ENCODE measurements at places on chromosomes 5 and 9. TPM values are rescaled to one million over a fixed set of nuclear protein-coding genes. Genes with fewer than 3 reads are reported as not detected.

GRCh38 chr5:126394211-126394788 lies 28.9 kb upstream of the GRAMD2B start:
- H3K27me3 ChIP-seq: no peaks in the 10 kb centered on the region
- no peaks in the 10 kb centered on the region for H3K36me3 ChIP-seq
- DNase-seq: no peak
- H3K27ac ChIP-seq: no peak overlapping the region
- no peak overlapping the region for H3K4me3 ChIP-seq

DNA sequence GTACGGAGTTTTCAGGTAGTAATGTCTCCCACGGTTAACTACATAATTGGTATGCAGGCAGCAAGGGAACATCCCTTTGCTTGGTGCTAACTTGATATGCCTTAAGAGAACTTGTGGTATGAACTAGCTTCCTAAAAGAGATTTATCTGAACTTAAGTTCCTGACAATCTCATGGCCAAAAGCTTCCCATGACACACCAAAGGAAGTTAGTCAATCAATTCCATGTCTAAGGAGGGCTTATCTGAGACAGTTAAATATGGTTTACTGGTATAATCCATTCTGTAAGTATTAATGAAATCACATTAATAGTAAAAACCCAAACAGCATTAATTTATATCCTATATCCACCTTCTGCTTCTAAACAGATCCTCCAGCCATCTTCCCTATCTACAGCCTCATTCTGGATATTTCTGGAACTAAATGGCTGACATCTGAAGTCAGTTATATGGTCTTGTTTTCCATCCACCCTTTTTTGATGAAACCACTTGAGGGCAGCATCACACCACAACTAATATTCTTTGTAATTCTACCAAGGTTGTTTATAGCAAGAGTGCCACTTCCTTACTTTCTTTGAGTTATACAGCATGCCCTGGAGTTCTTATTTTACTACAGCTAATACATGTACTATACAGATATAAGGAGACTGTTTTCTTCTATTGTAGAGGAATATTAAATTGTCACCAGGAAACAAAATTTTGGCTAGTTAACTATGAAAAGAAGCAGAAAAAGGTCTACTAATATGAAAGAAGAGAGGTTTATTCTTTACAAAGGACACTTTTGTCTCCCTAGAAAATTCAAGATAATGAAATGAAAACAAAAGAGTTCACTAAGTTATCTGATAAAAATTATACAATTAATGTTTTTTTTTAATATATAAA lies 34.7 kb downstream of the SHOC1 start:
- no peak for DNase-seq
- H3K36me3 ChIP-seq: no peaks in the 10 kb centered on the region
- H3K4me1 ChIP-seq: no peaks in the 10 kb centered on the region
- H3K27me3 ChIP-seq: no peaks in the 10 kb centered on the region

GRCh38 chr5:143086908-143087637 lies 316.4 kb downstream of the NR3C1 start:
- H3K27me3 ChIP-seq: no peaks in the 10 kb centered on the region
- no peaks in the 10 kb centered on the region for H3K4me1 ChIP-seq
- H3K4me3 ChIP-seq: no peak overlapping the region
- H3K27ac ChIP-seq: no peak overlapping the region
- no peak for DNase-seq
- H3K36me3 ChIP-seq: no peaks in the 10 kb centered on the region

GRCh38 chr9:71638627-71639026 lies 129.7 kb downstream of the CEMIP2 start:
- H3K27ac ChIP-seq: no peak overlapping the region
- no peaks in the 10 kb centered on the region for H3K27me3 ChIP-seq
- no peaks in the 10 kb centered on the region for H3K4me1 ChIP-seq
- no peak overlapping the region for H3K4me3 ChIP-seq
- peak; percentile 56 for DNase-seq
- no peaks in the 10 kb centered on the region for H3K36me3 ChIP-seq

DNA sequence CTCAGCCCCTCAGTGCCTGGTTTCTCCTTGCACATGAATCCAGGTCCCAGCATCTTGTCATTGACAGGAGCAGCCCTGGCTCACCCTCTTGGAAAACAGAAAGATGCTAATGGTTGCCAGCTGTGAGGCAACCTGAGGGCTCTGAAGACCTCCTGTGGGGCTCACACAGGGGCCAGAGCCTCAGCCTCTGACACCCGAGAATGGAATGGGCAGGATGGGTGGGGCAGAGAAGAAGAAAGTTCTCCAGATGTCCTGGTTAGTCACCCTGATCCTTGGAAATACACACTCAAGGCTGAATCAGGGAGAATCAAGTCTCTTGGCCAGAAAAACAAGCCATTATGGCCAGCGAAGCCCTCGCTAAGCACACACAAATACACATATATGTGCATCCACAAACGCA lies 32.3 kb upstream of the SPATA31E1 start:
- H3K27me3 ChIP-seq: no peaks in the 10 kb centered on the region
- H3K27ac ChIP-seq: no peak overlapping the region
- no peaks in the 10 kb centered on the region for H3K4me1 ChIP-seq
- DNase-seq: peak; percentile 38
- H3K36me3 ChIP-seq: no peaks in the 10 kb centered on the region

DNA sequence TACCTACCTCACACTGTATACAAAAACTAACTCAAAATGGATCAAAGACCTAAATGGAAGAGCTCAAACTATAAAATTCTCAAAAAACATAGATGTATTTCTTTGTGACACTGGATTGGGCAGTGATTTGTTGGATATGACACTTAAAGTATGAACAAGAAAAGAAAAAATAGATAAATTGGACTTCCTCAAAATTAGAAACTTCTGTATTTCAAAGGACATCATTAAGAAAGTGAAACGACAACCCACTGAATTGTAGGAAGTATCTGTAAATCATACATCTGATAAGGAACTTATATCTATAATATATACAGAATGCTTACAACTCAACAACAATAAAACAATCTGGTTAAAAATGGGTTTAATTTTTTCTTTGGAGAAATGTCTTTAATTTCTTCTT lies 96.7 kb downstream of the NRG2 start:
- no peak overlapping the region for H3K4me3 ChIP-seq
- H3K36me3 ChIP-seq: no peaks in the 10 kb centered on the region
- H3K27ac ChIP-seq: no peak overlapping the region
- no peaks in the 10 kb centered on the region for H3K27me3 ChIP-seq
- DNase-seq: no peak

- no peaks in the 10 kb centered on the region for H3K4me1 ChIP-seq
- H3K4me3 ChIP-seq: no peak overlapping the region
- peak overlapping the region; percentile 5 for H3K27ac ChIP-seq
- DNase-seq: peak; percentile 61
- no peaks in the 10 kb centered on the region for H3K36me3 ChIP-seq
Measured at GRCh38 chr9:93603906-93604326, 27.5 kb downstream of the PHF2 start.

- peak within 1 kb of the TSS; percentile 75 for H3K4me3 ChIP-seq
- peak; percentile 73 for DNase-seq
- no peaks in the 10 kb centered on the region for H3K27me3 ChIP-seq
- H3K27ac ChIP-seq: peak within 1 kb of the TSS; percentile 1
- H3K4me1 ChIP-seq: no peaks in the 10 kb centered on the region
Measured at GRCh38 chr5:50666261-50667022, at the start of gene PARP8. Gene PARP8 (plus strand): TSS chr5:50666637. CDS start chr5:50667096, 459 bp downstream.

DNA sequence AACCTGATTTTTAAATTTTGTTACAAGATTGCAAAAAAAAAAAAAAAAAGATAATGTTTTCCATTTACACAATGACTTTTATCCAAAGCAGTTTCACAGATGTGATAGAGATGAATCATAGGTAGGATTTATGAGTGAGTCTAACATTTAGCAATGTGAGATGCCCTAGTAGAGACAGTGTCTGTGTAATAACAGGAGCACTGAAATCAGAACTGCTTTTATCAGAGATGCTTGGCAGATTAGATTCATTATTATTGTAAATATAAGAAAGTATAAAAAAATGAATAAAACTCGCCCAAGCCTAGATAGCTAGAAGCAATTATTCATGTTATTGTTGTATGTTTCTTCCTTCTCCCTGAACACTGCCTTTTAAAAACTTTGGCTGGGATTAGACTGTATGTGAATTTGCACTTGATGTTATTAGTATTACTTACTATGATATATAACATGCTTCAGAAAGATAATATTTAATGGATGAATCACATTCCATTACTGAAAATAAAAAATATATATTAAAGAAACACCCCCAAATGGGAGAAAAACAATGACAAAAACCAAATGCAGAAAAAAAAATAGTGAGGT lies 567.3 kb upstream of the KLF4 start:
- no peak overlapping the region for H3K4me3 ChIP-seq
- DNase-seq: no peak

- no peak overlapping the region for H3K4me3 ChIP-seq
- no peak for DNase-seq
Measured at GRCh38 chr9:78130004-78130403, 98.4 kb upstream of the GNAQ start.

- DNase-seq: no peak
- no peaks in the 10 kb centered on the region for H3K27me3 ChIP-seq
- H3K36me3 ChIP-seq: no peaks in the 10 kb centered on the region
- H3K4me1 ChIP-seq: no peaks in the 10 kb centered on the region
- H3K27ac ChIP-seq: no peak overlapping the region
Measured at GRCh38 chr5:17816944-17817343, 182.7 kb downstream of the TAF11L14 start.

GRCh38 chr5:63128018-63128417 lies 549.4 kb downstream of the LRRC70 start:
- H3K4me3 ChIP-seq: no peak overlapping the region
- H3K27me3 ChIP-seq: no peaks in the 10 kb centered on the region
- no peak for DNase-seq
- H3K36me3 ChIP-seq: no peaks in the 10 kb centered on the region

DNA sequence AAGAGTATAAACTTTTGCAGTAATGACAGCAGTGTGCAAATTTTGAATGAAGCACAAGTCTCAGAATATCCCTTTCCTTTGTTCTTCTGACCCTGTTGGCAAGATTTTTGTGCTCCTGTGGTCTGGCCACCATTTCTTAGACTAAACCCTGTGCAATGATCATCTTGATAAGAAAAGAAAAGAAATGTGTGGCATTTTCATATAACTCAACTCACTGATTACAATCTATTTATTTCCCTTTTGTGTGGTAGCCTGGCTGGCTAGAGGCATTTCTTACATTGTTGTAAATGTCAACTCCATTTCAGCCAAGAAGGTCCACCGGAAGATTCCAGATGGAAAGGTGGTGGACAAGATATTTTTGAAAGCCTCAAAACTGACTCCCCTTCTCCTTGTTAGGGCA lies 41.9 kb downstream of the ADCY2 start:
- no peak overlapping the region for H3K4me3 ChIP-seq
- no peaks in the 10 kb centered on the region for H3K27me3 ChIP-seq
- no peaks in the 10 kb centered on the region for H3K4me1 ChIP-seq
- DNase-seq: no peak
- no peaks in the 10 kb centered on the region for H3K36me3 ChIP-seq
- H3K27ac ChIP-seq: no peak overlapping the region

DNA sequence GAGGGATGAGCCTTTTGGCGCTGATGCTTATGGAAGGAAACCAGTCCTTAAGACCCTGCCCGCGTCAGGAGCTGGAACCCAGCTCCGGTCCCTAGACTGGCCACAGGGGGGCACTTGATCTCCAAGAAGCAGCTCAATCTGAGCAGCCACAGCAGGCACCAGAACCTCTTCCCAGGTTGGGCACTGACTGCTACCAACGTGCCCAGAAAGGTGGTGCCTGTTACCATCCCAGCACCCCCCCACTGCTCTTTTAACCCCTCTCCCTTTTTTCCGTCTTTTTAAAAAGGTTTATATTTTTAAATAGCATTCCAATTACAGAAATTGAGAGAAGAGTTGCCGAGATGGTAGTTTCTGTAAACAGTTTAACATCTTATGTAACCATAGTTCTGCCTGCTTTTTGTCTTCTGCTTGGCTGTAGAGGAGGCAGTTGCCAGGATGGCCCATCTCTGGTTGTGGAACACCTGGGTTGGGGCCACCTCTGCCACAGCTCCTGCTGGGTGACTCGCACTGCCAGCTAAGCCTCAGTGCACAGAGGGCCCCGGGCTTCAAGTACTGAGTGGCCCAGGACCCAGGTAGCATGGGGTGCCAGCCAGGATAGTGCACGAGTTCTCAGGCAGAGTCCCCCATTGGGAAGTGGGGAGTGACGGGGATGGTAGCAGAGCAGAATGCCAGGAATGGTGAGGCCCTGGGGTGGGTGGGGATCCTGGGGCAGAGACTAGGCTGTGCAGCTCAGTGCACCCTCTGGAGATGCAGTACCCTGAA lies 62.8 kb downstream of the PFDN1 start:
- no peaks in the 10 kb centered on the region for H3K4me1 ChIP-seq
- peak; percentile 87 for DNase-seq
- no peak overlapping the region for H3K4me3 ChIP-seq
- no peaks in the 10 kb centered on the region for H3K27me3 ChIP-seq
- no peaks in the 10 kb centered on the region for H3K36me3 ChIP-seq

DNA sequence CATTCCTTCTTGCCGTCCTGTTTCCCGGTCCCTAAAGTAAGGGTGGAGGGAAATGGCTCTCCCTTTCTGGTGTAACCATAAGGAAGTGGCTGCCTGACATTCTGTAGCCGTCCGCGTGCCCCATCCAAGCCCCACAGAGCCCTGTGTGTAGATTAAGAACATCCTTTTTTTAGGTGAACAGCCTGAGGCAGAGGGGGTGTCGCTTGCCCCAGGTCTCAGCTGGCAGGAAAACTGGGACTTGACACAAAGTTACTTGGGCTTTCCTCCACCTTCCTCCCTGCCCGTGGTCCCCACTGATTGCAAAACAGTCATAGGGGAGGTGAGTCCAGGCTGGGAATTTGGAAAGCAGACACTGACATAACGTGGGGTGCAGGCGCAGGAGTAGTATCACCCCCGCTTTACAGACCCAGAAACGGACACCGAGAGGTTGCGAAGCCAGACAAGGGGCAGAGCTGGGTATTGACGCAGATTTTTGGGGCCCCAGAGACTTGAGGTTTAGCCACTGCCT lies 22.8 kb downstream of the C9orf50 start:
- no peak overlapping the region for H3K27ac ChIP-seq
- no peaks in the 10 kb centered on the region for H3K4me1 ChIP-seq
- H3K27me3 ChIP-seq: no peaks in the 10 kb centered on the region
- H3K4me3 ChIP-seq: no peak overlapping the region
- DNase-seq: no peak

DNA sequence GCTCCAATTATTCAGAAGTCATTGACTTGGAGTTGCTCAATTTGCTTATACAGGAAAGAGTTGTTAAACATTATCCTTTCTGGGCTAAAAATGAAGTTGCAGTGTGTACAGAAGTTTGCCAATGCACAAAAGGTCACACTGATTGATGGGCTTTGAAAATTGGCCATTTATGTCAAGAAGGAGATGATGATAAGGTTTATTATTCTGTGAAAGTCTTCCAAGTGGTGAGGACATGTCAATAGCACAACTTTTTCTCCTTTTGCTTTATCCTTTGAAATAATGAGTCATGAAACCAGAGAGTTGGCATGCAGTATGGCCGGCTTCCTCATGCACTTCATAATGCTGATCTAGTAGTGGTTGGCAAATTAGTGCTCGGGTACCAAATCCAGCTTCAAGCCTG lies 848.5 kb upstream of the WWC1 start:
- no peak overlapping the region for H3K27ac ChIP-seq
- DNase-seq: no peak

GRCh38 chr9:3807601-3808000 lies 281.8 kb upstream of the RFX3 start:
- H3K4me1 ChIP-seq: no peaks in the 10 kb centered on the region
- H3K27me3 ChIP-seq: no peaks in the 10 kb centered on the region
- no peak overlapping the region for H3K27ac ChIP-seq
- no peak overlapping the region for H3K4me3 ChIP-seq

PCDHA2 gene
- total RNA-seq: 0.24 TPM

OLFM1 gene
- 63.0 TPM for total RNA-seq

ZBTB34 gene
- 12.4 TPM for total RNA-seq

OBP2B gene
- not detected for total RNA-seq

SHISAL2B gene
- not detected for total RNA-seq

Data from aorta (tissue), 5 donors.